ENCODE measurements at places on chromosomes 11 and 22.

GRCh38 chr11:75031224-75031753 lies 42.6 kb downstream of the NEU3 start:
- peak; percentile 100 for DNase-seq

- DNase-seq: no peak
Measured at GRCh38 chr11:75298191-75298975, 53.1 kb downstream of the ARRB1 start.

GRCh38 chr22:48942698-48943566 lies 884.7 kb downstream of the BRD1 start:
- no peak for DNase-seq

- DNase-seq: no peak
Measured at GRCh38 chr11:73636249-73636648, 10.1 kb upstream of the PLEKHB1 start.

DNA sequence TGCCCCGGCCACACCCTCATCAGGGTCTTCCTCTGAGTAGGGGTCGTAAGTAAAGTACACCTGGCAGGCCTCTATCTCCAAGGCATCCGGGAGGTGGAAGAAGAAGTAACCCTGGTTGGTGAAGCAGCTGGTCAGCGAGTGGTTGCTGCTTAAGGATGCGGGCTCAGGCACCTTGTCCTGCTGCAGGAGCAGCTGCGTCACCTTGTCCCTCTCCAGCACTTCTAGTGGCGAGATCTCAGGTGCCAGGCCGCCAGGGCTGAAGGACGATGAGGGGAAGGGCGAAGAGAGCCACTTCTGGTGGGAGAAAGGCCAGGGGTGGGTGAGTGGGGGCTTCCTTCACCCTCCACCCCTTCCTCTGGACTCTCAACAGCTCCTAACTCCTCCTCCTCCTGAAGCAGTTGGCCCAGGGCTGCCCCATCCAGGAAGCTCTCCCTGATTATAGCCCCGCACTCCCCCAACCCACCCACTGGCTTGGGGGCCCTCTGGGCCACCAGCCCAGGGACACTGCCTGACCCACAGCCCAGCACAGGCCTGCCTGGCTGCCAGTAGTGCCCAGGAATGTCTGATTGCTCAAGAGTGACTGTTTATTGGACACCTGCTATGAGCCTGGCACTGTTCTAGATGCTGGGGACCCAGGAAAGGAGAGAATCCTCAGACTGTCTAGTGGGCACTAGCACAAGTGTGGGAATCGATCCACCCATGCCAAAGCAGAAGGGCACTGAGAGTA lies 19.2 kb upstream of the TMPRSS6 start:
- no peak for DNase-seq

DNA sequence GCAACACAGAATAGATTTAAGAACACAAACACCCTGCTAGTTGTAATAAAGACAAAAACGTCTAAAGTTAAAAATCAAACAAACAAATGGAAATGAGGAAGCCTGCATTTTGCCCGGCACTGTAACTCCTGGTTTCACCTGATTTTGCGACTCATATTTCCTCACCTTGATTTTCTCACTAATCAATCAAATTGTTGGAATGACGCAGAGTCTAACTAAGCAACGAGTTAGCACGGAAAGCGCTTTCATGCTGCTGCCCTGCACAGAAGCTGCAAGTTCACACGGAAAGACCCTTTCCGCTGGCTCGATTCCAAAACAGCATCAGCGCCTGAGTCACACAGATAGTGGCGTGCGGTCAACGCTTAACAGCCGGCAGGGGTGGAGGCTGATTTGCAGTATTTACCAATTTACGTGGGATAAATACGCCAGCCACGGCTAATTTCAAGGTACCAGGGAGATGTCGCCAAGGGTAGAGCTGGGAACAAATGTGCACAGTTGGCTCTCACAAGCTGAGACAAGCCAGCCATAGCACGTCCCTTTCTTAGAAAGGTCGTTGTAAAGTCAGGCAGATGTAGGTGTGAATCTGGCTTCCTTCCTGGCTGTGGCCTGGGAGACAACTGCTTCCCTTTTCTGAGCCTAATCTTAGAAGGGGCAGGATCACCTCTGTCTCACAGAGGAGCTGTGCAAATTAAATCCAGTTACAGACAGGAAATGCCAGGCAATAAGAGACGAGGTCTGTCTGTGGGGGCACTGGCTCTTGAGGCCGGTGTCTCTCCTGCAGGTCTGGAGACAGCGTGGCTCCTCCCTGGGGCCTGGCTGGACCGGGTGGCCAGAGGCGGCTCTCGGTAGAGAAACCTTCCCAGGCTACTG lies 76.9 kb upstream of the TTLL12 start:
- DNase-seq: no peak

DNA sequence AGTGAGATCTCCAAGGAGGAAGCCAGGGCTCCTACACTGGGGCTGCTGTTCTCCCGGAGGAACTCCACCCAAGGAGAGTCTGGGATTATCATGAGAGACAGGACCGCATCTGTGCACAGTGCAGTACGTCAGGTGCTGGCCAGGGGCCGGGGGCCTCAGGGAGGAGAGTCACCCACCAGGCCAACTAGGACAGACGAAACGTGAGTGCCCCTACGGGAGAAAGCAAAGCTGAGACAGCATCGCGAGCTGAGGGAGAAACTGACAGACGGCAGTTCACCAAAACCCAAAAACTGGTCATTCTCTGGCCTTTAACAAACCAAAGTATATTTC lies 273.4 kb downstream of the BRD1 start:
- no peak for DNase-seq

DNA sequence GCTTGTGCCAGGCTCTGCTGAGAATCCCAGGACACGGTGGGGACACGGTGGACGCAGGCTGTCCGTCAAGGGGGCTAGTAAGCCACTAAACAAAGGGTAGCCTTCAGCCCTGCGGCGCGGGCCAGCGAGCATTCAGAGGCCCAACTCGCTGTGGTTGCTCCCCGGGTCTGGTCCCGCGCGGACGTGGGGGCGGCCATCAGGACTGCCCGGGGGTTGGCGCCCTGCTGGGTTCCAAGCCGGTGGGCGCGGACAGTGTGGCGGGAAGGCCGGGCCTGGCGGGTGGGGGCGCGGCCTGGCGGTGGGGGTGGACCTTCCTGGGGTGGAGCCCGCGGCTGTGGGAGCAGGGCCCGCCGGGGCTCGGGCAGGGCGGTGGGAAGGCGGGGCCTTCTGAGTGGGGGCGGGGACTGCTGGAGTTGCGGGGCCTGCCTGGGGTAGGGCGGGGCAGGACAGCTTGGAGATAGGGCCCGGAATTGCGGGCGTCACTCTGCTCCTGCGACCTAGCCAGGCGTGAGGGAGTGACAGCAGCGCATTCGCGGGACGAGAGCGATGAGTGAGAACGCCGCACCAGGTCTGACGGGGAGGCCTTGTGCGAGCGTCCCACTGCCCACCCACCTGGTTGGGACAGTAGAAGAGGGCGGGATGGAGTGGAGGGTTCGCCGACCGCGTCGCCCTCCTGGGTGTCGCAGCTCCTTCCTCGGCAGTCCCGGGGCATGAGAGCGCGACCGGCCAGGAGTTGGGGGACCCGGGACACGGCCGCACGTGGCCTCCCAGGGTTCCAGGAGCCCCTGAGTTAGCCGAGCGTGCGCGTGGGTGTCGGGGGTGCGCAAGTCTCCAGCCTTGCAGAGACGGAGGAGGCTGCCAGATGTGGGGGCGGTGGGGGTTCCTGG lies at the start of gene SERHL2:
SERHL2 (plus strand) TSS at position 482 of the 887 bp plus-strand sequence; CDS start at position 547, 65 bp downstream.
- DNase-seq: peak; percentile 54

GRCh38 chr11:69447786-69448185 lies 33.7 kb upstream of the LINC01488 start:
- no peak for DNase-seq

GRCh38 chr11:126638648-126639047 lies 283.2 kb downstream of the ST3GAL4 start:
- no peak for DNase-seq

- no peak for DNase-seq
Measured at GRCh38 chr11:63991558-63991957, 5.3 kb downstream of the OTUB1 start.

- DNase-seq: no peak
Measured at GRCh38 chr11:17375547-17375946, 12.9 kb downstream of the KCNJ11 start.

GRCh38 chr11:128448200-128448886 lies 139.0 kb downstream of the ETS1 start:
- DNase-seq: peak; percentile 40

- DNase-seq: no peak
Measured at GRCh38 chr11:15935373-15935772, 421.0 kb downstream of the SOX6 start.

DNA sequence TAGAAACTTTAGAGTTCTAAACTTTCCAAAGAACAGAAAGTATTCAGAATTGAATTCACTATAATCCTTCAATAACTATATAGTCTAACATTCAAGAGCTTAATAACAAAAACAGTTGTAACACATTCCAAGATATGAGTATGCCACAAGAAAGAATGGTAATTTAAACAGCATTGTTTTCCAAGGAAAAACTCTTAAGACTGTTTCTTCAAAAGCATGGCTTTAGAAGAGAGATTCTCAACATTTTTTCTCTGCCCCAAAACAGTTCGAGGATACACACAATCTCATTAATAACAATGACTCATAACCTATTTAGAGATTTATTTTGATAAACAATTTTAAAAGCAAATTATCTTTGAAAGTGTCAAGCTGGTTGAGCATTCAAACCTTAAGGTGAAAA lies 16.7 kb upstream of the ARHGAP32 start:
- no peak for DNase-seq

DNA sequence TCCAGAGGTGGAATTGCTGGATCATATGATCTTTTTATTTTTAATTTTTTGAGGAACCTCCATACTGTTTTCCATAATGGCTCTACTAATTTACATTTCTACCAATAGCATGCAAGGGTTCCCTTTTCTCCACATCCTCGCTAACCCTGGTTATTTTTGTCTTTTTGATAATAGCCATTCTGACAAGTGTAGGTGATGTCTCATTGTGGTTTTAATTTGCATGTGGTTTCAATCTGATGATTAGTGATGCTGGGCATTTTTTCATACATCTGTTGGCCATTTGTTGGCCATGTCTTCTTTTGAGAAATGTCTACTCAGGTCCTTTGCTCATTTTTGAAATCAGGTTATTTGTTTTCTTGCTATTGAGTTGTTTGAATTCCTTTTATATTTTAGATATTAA lies 15.4 kb upstream of the OR4D5 start:
- no peak for DNase-seq

GRCh38 chr11:116231543-116231942 lies 541.2 kb downstream of the BUD13 start:
- DNase-seq: no peak

GRCh38 chr11:61532134-61533038 lies 23.8 kb downstream of the LRRC10B start:
- DNase-seq: peak; percentile 58

DNA sequence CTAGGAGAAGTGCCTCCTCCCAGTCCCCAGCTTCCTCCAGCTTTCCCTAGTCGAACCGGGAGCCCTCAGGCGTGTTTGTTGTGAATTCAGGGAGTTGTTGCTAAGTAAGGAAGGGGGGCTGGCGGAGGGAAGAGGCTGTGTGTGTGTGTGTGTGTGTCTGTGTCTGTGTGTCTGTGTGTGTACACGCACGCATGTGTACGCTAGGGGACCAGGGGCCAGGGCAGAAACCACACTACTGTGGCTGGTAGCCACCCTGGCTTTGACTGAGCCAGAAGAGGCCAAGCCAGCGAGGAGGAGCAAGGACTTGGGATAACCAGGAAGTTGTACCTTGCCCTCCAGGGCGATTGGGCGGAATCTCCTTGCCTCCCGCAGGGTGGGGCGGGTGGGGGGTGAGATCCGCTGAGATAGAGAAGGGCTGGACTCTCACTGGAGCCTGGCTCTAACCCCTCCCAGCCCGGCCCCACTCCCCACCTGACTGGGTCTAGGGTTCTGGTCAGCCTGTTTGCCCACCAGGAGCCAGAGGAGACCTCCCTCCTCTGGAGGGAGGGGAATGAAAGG lies 7.5 kb downstream of the BCL9L start:
- DNase-seq: peak; percentile 38

DNA sequence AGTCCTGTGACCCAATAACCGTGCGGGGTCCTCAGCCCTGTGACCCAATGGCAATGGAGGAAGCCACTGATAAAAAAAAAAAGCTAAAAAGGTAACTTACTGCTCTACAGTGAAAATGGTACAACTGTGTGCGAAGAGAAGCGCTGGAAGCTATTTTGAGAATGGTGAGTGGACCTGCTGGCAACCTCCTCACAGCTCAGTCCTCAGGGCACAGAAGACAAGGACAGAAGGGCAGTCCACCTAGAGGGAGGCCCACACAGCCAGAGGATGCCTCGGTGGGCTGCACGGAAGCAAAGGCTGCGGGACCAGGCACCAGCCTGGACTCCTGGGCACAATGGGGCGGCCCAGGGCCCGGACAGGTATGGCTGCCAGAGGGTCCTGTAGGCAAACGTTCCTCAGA lies 35.6 kb downstream of the BRD1 start:
- no peak for DNase-seq

DNA sequence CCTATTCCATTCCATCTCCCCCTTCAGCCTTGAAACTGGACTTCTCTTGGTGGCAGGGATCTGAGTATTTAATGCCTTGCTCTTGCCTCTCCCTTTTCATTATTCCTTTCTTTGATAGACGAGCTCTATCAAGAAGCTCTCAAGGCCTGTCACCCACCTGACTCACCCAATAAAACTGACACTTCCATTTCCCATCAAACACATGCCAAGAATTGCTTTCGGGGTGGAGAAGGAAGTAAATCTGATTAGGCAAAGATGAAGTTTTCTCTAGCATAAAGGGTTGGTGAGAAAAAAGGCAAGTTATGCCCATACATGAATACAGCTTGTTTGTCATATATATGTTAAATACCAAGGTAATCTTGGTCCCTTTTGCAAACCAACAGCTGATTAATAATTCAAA lies 34.9 kb upstream of the MYEOV start:
- no peak for DNase-seq

- DNase-seq: no peak
Measured at GRCh38 chr11:1761857-1762536, 1.7 kb downstream of the CTSD start.

DNA sequence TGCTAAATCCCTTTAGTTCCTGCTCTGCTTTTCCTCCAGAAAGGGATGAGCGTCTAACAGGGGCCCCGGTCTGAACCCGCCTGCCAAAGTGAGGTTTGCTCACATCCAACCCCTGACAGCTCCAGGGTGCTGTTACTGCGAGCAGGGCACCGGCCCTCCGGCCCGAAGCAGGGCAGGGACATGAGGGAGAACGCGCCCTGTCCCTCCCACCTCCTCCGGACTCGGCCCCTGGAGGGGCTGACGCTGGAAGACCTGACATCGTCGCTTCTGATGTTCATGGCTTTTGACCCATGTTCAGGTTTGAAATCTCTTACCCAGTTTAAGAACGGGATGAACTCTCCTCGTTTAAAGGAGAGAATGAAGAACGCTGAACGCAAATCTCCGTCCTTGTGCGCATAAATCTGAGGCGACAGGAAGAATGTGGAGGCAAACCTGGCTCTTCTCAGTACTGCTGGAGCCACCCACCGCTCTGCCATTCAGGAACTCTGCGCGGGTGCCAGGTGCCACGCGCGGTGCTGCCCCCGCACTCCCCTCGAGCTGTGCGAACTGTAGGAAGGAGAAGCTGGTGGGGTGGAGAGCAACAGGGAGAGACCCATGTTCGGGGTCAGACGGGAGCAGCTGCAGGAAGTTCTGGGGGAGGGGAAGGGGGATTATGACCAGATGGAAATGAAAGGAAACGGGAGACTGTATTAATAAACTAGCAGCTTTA lies 826 bp upstream of the EEF1G start:
- no peak for DNase-seq

GRCh38 chr22:25136953-25137576 lies 62.6 kb upstream of the CRYBB3 start:
- DNase-seq: no peak

Measured in SK-MEL-5 (cell line).